Renal cortex interstitium (tissue), 15 donors: ENCODE measurements at places on chromosomes 13 and 19. TPM values are rescaled to one million over a fixed set of nuclear protein-coding genes. Genes with fewer than 3 reads are reported as not detected.

Gene WDR87
- polyA plus RNA-seq, result 0.01 TPM

Gene AZU1
- 1.4 TPM for polyA plus RNA-seq

Gene PDE4A
- polyA plus RNA-seq, result 5.1 TPM

Gene TNFSF13B
- polyA plus RNA-seq, result 1.0 TPM

Gene LAIR2
- polyA plus RNA-seq, result not detected
